ENCODE measurements at places on chromosomes 13 and 19. TPM values are rescaled to one million over a fixed set of nuclear protein-coding genes. Genes with fewer than 3 reads are reported as not detected.

Gene NLRP5
- total RNA-seq, result not detected

Gene ZNF99
- total RNA-seq, result not detected

Gene WDR87
- not detected for total RNA-seq

Gene ZNF358
- 83.6 TPM for total RNA-seq

Gene PCDH9
- total RNA-seq, result 13.9 TPM

Gene ZNF256
- 3.1 TPM for total RNA-seq

Gene TEX26
- total RNA-seq, result not detected

Gene RASGRP4
- 0.16 TPM for total RNA-seq
